GM13976 (cell line): ENCODE measurements at places on chromosomes 5 and 9.
A peak's percentile ranks its signal among the peaks of the same experiment; 100 is the strongest.

DNA sequence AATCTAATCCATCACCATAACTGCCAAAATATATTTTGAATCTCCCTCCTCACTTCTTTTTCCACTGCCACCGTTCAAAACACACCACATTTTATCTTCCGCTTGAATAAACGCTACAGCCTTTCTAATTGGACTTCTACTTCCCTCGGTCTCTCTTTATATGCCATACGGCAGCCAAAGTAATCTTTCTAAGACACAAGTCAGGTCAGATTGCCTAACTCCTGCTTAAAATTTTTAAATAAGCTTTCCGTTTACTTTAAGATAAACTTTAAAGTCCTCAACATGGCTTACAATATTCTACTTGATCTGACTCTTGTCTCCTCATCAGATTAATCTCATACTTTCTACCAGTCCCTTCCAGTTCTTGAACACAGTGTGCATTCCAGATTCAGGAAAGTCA, 9.7 kb downstream of the AFF4 start:
- no peak for DNase-seq

DNA sequence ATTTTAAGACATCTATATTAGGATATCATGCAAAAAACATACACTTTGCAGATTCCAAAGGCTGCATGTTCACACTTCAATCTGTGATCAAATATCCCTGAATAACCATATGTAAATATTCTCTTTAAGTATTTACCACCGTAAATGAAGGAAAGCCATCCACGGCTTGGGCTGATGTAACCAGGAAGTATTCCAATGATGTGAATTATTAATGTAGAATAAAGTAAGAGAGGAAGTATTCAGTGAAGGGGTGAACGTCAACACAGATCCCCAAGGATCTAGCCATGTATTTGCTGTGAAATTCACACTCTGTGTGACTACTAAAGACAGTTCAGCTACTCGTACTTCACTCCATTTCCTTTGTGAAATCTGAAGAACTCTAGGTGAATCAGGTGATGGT, 75.2 kb downstream of the CDH6 start:
- no peak for DNase-seq

DNA sequence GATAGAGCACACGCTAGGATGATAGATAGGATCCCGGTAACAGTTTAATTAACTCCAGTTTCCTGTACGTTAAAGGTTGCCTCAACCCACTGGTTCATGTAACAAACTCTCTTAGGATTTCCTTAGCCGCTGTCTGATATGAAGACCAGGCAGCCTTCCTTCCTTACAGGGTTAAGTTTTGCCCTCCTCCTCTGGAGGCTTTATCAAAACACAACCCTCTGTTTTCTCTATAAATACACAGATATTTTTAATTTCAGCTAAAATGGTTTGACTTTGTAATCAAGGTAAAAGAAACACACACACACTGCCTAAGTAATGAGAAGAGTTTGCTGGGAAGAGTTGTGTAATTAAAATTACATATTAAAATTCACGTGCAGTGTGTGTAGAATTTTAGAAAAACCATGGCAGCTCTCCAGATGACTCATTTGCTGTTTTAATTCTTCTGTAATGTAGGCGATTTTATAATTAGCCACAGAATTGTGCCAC, 369.8 kb downstream of the CSNK1G3 start:
- DNase-seq: no peak

GRCh38 chr5:455806-456205, 12.8 kb downstream of the EXOC3 start:
- no peak for DNase-seq

DNA sequence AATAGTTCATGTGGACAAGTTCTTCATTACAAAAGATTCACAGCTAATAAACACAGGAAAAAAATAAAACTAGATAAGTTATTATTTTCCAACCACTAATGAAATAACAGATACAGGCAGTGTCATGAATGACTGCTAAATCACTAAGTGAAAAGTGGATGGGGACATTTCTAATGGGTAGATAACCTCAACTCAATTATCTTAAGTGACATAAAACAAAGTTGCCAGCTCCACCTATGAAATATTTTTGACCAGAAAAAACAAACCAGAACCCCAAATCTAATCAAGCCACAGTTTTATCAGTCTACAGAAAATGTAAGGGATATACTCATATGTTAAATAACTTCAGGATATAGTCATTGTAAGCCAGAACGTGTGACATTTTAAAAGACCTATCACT, 74.4 kb downstream of the AGTPBP1 start:
- DNase-seq: no peak

DNA sequence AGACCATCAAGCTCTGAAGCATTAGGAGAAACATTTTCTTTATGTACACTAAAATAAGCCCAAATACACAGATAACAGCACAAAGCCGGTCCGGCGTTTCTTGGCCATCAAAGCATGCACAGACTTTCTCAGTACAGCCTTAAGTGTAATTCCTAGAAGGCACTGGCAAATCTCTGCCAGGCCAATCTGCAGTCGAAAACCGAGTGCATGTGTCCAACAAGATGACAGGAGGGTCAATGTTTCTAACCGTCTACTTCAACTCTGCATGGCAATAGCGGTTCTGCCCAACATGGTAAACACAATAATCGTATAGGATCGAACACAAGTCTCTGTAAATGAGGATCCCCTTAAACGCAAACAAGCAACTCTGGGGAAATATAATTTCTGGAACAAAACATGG, 1.1 kb downstream of the ARL15 start:
- DNase-seq: no peak

GRCh38 chr5:112762113-112762810, 24.6 kb downstream of the APC start:
- no peak for DNase-seq

DNA sequence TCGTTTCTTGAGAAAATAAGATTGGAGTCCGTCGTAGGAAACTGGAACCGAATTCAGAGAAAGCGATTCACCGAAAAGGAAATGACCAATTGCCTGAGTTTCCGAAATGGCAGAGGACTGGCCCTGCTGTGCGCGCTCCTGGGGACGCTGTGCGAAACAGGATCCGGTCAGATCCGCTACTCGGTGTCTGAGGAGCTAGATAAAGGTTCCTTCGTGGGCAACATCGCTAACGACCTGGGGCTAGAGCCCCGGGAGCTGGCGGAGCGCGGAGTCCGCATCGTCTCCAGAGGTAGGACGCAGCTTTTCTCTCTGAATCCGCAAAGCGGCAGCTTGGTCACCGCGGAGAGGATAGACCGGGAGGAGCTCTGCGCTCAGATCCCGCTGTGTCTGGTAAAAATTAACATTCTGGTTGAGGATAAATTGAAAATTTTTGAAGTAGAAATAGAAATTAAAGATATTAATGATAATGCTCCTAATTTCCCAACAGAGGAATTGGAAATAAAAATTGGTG, 379 bp downstream of the PCDHGA3 start:
- DNase-seq: no peak

DNA sequence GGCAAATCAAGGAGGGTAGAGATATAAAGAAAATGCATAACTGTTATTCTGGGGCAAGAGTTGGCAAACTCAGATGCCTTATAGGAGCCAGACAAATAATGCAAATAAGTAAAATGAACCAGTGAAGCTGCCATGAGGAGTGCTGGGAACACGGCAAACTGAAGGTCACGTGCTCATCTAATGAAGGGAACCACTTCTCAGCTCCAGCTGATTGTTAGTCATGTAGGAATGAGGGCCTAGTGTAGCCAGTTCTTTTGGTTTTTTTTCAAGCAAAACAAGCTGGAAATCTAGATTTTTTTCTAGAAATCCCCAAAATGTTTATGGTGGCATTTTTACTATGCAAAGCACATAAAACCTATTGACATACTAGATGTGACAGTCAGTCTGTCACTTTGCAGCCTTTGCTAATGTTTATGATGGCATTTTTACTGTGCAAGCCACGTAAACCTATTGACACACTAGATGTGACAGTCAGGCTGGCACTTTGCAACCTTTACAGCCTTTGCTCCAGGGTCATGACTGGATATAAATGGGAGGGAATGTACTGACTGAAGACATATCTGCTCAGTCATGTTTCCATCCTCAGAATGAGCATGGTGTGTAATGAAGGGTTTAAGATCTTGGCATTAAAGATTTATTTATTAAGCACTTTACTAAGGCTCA, 39.4 kb downstream of the RUSC2 start:
- DNase-seq: no peak

GRCh38 chr9:77582961-77583576, 65.1 kb downstream of the GNA14 start:
- DNase-seq: no peak

DNA sequence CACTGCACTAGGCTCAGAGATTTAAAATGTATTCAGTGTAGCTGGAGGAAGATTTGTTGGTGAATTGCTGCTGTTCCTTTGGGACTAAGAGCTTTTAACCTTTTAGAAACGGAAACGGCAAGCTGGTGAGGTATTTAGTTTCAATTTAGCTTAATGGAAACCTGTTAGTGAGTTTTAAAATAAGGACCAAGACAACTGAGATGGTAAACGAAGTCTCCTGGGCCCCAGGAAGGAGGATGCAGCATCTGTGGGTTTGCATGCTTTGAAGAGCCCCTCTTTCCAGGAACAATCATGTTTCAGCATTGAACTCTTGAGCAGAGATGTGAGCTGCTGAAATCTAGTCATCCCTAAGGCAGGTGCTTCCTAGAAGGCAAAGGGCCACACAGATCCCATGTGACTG, 16.5 kb downstream of the DNAI1 start:
- DNase-seq: no peak

DNA sequence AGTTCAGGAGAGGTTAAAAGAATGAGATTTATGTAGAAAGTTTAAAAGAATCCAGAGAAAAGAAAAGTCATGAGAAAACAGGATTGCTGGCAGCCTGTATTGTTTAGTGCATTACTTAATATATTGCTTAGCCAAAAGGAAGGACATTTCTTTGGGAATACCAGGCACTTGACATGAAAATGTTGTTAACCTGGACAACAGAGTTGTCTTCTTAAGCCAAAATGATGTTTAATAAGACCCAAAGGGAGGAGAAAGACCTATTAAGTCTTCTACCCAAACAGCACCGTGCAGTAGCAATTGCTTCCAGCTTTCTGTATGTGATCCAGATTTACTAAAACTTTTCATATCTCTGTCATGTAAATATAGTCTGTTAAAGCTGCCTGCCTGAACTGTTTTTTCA, 74.0 kb upstream of the PRLR start:
- DNase-seq: no peak

DNA sequence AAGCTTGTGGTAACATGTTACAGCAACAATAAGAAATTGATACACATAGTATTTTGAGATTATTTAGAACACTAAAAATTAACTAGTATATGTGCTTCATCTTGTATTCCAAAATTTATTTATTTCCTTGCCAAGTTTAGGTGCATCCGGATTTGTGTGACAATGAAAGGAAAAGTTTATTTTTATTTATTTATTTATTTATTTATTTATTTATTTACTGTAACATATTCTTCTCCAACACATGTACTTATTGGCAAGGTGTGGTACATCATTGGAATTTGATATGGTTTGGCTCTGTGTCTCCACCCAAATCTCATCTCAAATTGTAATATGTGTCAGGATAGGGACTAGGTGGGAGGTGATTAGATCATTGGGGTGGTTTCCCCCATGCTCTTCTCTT, 373.3 kb upstream of the EDIL3 start:
- DNase-seq: no peak

DNA sequence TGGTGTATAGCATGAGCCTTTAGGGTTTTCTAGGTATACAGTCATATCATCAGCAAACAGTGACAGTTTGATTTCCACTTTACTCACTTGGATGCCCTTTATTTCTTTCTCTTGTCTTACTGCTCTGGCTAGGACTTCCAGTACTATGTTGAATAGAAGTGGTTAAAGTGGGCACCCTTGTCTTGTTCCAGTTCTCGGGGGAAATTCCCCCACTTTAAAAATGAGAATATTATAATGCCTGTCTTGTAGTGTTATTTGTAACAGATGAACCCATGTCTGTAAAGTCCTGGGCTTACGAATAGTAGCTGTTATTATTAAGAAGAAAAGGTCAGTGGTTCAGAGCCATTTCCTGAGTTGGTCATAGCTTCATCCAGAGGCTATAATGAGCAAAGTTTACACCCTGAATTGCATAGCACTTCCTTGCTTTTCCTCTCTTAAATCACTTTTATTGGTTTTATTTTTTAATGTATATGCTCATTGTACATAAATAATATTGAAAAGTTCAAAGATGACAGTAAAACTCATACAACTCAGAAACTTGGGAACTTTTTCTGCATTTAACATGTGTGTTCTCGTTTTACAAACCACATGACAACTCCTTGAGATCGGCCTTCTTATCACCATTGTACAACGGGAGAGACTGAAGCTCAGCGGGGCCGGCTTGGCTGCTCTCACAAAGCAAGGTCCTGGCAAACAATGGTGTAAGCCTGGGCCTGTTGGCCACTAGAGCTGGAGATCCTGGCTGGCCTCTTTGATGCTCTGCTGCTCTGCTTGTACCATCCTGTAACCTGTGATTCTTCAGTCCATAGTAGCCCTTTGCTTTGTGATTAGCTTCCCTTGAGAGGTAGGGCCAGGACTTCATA, 85.2 kb downstream of the CYFIP2 start:
- DNase-seq: peak; percentile 39

DNA sequence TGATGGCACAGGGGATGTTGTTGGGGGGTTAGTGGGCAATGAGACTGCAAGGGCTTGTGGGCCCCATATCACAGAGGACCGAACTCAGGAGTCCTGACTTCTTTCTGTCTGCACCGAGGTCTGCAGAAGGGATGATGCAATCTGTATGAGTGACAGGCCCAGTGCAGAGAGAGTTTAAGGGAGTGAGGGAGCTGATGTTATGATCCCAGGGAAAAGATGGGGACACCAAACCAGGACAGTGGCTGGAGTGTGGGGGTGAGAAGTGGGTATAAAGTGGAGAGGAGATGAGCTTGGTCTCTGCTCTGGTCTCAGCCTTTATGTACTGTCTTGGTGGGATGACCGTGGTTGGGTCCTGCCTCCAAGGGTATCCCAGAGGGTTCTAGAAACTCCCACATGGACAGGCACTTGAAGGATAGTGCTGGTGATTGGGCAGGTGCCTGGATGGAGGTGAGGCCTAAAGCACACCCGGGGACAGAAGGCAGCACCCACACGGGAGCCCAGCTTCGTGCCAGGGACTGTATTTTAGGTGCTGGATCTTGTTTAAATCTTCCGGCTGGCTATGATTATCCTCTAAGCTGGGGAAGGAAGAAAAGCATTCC, 21.9 kb downstream of the GSN start:
- no peak for DNase-seq

DNA sequence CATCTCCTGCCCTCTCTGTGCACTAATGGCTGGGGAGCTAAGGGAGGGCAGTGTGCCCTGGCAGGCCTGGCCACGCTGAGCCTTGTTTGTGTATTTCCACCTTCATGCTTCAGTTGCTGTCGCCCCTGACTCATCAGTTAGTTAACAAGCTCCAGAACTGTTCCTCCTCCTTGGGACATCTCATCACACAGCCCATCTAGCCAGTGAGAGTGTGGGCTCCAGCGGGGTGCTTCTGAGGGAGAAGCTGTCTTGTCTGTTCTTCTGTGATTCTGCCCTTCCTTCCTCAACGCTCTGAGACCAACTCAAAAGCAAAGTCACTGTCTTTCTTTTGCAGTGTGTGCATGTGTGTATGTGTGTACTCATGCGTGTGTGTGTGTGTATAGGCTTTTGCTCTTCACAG, 58.3 kb upstream of the CPEB4 start:
- no peak for DNase-seq

- no peak for DNase-seq
Observed at GRCh38 chr5:71786337-71787055, 67.4 kb downstream of the CARTPT start.
